ENCODE measurements at places on chromosomes 4 and X.

GRCh38 chrX:120115438-120115963 is at the start of gene RHOXF1:
Gene RHOXF1, minus strand, starts transcription at chrX:120115913. Its CDS starts 51 bp downstream, at chrX:120115862.
- no peak for DNase-seq

GRCh38 chrX:2502120-2502667 is 1.4 kb upstream of the DHRSX start:
- no peak for DNase-seq

GRCh38 chr4:81204571-81204970 is 10.5 kb downstream of the PRKG2 start:
- DNase-seq: no peak

DNA sequence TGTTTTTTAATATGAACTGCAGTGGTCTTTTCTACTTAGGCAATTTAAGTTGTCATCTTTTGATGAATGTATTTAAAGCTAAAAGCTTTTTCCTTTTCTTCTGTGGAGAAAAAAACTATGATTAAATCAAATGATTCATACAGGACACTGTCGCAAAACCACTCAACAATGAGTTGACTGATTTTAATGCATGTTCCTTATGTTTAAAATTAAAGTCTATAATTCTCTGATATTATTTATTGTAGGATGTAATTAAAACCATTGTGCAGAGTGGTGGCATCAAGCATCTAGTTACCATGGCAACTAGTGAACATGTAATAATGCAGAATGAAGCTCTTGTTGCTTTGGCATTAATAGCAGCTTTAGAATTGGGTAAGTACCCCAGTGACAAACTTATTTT is 172.5 kb downstream of the RAP1GDS1 start:
- DNase-seq: no peak

- peak; percentile 56 for DNase-seq
Observed at GRCh38 chr4:40182954-40183353, 13.9 kb upstream of the RHOH start.

DNA sequence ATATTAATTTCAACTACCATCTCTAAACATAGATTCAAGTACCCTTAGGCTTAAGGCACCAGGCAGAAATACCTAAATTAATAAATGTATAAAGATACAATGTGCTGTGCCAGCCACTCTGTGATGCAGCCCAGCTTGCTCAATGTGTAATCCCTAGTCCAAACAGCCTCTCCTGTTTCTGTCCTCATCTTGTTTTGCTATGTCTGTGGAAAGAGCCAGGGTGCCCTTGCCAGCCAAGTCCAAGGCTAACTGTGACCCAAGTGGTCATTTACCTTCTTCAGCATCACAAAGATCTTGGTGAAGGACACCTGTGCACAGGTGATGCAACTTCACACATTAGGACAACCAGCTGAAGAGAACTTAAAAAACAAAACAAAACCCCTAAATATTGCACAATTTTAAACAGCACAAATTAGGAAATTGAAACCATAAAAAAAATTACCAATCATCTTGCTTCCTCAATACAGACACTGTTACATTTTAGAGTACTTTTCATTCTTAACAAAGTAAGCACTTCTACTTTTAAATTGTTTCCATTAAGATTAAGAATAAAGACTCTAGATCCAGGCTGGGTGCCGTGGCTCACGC is 89.6 kb downstream of the C4orf51 start:
- peak; percentile 60 for DNase-seq

- no peak for DNase-seq
Observed at GRCh38 chr4:138669479-138670315, 345.9 kb upstream of the NOCT start.

GRCh38 chr4:189279188-189279587 is 661.5 kb upstream of the FRG1 start:
- no peak for DNase-seq

- DNase-seq: no peak
Observed at GRCh38 chrX:149571770-149572169, 15.5 kb downstream of the MAGEA9B start.

GRCh38 chr4:85979276-85979675 is 380.6 kb downstream of the MAPK10 start:
- DNase-seq: no peak

DNA sequence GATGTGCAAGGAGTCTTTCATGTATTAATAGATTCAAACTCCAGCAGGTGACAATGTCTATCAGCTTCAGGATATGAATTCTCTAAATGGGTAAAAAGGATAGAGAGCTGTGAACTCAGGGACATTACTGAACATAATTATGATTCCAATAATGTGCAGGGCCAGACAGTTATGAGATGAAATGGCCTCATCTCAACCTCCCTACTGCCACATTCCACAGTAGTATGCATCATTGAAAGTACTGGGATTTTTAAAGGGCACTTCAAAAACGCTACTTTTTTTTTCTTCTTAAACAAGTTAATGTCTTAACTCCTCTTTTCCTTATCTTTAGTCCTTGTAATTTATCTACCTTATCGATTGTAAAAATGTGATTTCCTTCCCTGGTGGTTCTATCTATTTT is 202.0 kb downstream of the APBB2 start:
- no peak for DNase-seq

GRCh38 chrX:40727093-40727492 is 8.2 kb downstream of the MED14 start:
- DNase-seq: peak; percentile 40

GRCh38 chr4:147610686-147611085 is 6.5 kb upstream of the TMEM184C start:
- DNase-seq: no peak

- DNase-seq: no peak
Observed at GRCh38 chrX:148611993-148612392, 111.6 kb downstream of the AFF2 start.

- no peak for DNase-seq
Observed at GRCh38 chrX:14501327-14501726, 28.0 kb upstream of the GLRA2 start.

DNA sequence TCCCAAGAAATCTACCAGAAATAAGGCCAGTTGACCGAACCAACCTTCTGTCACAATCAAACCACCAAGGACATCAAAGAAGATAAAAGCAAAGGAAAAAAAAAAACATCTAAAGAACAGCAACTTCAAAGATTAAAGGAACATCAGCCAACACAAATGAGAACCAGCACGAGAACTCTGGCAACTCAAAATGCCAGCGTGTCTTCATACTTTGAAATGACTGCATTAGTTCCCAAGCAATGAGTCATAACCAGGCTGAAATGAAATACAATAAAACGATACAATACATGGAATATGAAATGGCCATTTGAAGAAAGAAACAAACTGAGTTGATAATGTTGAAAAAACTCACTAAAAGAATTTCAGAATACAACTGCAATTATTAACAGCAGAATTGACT is 611.6 kb upstream of the GRIA3 start:
- no peak for DNase-seq

- DNase-seq: no peak
Observed at GRCh38 chr4:4866124-4866865, 6.8 kb downstream of the MSX1 start.

GRCh38 chr4:164894702-164895101 is 17.7 kb downstream of the APELA start:
- DNase-seq: no peak
